ENCODE measurements at places on chromosomes 5 and 9.

DNA sequence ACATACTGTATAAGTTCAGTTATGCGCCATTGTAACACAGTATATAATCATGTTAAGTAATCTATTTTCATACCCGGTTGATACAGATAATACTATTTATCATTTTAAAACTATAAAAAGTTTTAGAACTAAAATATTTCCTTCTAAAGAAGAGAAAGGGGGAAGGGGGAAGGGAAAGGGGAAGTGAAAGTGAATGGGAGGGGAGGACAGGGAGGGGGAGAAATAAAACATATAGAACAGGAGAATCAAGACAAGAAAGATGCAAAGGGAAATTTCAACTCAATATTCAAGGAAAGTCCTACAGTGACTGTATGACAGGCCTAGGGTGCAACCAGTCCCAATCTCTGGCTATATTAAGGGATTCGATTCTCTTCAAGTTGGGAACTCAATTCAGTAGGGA lies 1278.8 kb downstream of the MAT2B start:
- DNase-seq, result no peak

GRCh38 chr5:50794812-50795211 lies 128.4 kb downstream of the PARP8 start:
- DNase-seq, result no peak

- no peak for DNase-seq
Observed at GRCh38 chr9:107938801-107939386, 449.3 kb upstream of the KLF4 start.

DNA sequence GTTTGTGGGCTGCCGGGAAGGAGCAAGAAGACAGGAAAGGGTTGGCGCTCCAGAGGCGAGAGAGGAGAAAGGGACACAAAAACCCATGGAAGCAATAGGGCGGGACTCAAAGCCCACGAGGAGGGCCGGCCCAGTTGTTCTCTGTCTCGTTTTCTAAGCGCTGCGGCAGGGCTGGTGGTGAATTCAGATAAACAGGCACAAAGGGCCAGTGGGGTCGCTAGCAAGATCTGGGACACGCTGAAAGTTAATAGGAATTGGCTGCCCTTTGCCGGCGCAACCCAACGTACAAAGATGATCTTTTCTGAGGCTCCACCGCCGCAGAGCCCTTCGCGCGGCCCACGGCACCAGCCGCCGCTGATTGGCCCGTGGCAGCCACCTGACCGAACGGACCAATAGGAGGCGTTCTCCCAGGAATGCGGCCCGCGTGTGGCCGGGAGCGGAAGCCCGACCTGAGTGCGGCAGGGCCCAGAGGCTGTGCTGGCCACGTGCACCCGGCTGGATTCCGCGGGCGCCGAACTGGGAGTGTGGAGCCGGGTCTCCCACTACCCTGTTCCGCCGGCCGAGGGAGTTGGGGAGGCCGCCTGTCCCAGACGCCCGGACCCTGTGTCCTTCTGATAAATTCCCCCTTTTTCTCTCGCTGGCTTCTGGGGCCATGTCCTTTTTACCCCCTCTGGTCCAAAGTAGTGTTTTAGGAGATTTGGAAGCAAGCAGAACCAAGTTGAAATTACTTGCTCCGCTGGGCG lies 16.8 kb upstream of the NSD1 start:
- peak; percentile 80 for DNase-seq

- DNase-seq, result no peak
Observed at GRCh38 chr5:34827588-34828506, 11.1 kb upstream of the TTC23L start.

DNA sequence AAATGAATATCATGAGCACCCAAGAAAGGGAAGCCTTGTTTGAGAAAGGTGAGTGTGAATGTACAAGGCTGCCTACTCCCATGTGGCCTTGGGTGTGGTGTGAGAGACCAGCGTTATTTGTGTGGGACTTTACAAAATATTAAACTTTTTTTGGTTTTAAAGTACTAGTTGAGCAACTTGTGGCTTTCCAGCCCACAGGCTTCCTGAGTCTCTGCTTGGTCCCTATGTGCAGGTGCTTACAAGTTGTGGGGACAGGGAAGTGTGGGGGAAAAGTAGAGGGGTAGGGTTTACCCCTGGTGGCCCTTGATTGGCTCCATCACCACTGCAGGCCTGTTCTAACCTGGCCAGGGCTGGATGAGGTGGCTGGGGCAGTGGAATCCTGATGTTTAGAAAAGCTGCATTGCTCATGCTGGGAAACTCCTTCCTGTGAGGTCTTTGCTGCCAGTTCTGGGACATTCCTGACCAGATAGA lies 19.7 kb downstream of the PTTG1 start:
- DNase-seq, result no peak

GRCh38 chr9:137492464-137493363 lies 33.6 kb upstream of the NSMF start:
- peak; percentile 26 for DNase-seq

- DNase-seq, result no peak
Observed at GRCh38 chr5:7714697-7715096, 136.2 kb downstream of the CFAP90 start.

DNA sequence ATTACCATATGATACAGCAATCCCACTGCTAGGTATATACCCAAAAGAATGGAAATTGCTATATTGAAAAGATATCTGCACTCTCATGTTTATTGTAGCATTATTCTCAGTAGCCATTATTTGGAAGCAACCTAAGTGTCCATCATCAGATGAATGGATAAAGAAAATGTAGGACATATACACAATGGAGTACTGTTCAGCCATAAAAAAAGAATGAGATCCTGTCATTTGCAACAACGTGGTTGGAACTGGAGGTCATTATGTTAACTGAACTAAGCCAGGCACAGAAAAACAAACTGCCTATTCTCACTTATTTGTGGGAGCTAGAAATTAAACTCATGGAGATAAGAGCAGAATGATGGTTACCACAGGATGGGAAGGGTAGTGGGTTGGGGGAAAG lies 63.1 kb upstream of the TTC23L start:
- DNase-seq, result no peak

- peak; percentile 72 for DNase-seq
Observed at GRCh38 chr5:115575167-115576070, 26.9 kb downstream of the TICAM2 start.

- no peak for DNase-seq
Observed at GRCh38 chr5:104987074-104987473, 1424.5 kb upstream of the NUDT12 start.

DNA sequence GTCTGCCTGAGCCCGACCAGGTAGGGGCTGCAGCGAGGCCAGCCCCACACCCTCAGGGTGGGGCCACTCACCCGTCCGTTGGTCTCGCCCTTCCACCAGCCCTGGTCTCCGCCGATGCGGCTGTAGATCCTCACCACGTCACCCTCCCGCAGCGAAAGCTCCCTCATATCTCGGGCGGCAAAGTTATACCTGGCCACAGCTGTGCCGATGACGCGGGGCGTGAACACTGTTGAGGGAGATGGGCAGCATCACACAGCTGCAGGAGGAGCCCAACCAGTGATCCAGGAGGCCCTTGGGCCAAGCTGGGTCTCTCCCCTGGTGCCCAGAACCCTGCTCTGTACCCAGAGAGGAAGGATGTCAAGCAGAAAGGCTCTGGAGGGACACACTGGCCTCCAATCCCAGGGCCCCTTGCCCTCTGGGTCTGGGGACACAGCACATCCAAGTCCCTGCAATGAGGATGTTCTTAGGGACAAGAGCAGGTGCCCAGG lies 30.3 kb upstream of the SARDH start:
- DNase-seq, result no peak

- DNase-seq, result no peak
Observed at GRCh38 chr9:114759512-114760341, 46.1 kb downstream of the TNFSF15 start.

- peak; percentile 94 for DNase-seq
Observed at GRCh38 chr9:70574151-70574837, 159.8 kb upstream of the KLF9 start.

DNA sequence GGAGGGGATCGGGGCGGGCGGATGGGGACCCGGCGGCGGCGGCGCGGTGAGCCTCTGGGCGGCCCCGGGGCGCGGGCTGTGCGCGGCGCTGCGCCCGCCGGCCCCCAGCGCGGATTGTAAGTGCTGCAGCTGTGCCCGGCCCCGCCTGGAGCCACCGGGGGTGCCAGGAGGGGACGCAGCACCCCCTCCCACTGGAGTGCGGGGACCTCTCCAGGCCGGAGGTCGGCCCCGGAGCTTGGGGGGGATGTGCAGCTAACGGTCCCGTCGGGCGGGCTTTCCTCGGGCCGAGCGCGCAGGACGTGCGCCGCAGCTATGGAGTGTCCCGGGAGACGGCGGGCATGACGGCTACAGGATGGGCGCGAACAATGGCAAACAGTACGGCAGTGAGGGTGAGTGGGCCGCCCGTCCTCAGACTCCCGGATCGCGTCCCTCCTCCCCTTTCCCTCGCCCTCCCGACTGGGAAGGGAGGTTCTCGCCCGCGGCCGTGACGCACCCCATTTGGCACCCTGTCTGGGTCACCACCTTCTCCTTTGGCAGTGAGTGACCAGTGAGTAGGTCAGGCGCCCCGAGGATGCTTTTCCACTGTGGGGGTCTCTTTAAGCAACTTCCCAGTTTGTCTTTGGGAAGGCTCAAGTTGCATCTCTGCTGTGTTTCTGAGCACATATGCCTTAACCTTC lies 483 bp downstream of the FBXL7 start:
- DNase-seq, result peak; percentile 63

- no peak for DNase-seq
Observed at GRCh38 chr5:176687881-176688280, 40.6 kb downstream of the TSPAN17 start.

DNA sequence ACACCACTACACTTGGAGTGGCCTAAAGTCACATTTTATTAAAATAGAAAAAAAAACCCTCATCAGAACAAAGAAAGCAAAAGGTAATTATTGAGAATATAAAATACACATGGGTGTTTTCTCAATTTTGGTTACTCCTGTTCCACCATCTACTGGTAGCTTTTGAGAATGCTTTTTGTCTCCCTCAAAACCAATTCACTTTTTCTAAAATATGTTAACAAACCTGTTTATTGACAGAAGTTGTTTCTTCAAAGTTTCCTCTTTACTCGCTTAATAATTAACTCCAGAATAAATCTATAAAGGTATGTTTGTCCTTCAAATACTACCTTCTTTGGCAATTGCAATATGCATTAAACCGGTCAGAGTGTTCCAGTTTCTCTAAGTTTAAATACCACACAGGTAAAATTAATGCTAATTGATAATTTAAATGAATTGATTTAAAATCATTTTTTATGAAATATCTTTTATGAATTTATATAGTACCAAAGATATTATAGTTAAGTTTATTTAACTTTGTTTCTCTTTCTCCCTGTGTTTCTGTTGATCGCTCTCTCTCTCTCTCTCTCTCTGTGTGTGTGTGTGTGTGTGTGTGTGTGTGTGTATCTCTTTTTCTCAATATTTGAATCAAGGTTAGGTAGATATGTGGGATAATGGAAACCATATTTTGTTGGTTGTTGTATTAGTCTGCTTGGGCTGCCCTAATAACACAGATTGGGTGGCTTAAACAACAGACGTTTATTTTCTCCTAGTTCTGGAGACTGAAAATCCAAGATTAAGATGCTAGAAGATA lies 487.4 kb downstream of the PRDM9 start:
- no peak for DNase-seq

- DNase-seq, result no peak
Observed at GRCh38 chr5:39405083-39405843, 19.5 kb downstream of the DAB2 start.

DNA sequence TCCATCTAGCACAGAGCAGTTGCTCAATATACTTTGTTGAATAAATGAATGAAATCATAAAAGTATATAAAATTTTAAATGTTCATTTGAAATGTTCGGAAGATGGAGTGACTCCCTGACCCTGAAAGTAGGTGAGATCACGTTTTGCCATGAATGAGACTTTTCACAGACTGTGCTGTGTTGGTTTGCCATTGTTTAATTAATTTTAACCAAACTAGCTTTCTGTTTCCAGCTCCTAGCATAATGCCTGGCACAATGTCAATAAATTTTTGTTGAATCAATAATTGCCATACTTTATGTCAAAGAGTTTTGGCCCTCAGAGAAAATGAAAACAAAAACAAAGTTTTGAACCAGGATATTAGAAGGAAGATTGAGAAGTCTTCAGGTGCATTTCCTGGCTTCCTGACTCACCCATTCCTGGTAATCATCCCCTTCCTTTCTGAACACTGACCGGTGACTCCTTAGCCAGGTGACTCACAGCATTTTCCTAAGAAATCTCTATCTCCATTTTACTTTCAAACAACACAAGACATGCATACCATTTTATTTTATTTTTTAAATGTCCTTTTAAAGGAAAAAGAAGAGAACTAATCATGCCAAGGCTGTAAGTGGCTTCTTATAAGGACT lies 15.1 kb downstream of the SLC28A3 start:
- DNase-seq, result peak; percentile 39

GRCh38 chr9:115672477-115673316 lies 480.9 kb upstream of the PAPPA start:
- DNase-seq, result peak; percentile 97

- DNase-seq, result no peak
Observed at GRCh38 chr9:113746486-113746885, 129.6 kb upstream of the ZNF618 start.

DNA sequence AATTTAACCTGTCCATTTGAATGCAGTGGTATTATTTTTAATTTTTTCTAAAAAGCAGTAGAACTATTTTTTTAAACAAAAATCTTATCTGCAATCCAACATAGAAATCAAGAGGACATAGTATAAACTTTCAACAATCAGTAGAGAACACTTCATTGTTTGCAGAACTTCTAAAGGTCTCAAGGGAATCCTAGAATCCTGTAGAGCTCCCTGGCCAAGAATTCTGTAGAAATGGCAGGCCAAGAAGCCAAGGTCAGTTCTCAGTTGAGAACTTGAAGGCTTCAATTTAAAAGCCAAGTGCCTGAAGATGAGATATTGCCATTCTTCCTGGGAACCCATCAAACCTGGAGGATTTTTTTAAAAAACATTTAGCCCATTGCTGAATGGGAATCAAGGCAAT lies 199.2 kb upstream of the KLF4 start:
- DNase-seq, result peak; percentile 27

DNA sequence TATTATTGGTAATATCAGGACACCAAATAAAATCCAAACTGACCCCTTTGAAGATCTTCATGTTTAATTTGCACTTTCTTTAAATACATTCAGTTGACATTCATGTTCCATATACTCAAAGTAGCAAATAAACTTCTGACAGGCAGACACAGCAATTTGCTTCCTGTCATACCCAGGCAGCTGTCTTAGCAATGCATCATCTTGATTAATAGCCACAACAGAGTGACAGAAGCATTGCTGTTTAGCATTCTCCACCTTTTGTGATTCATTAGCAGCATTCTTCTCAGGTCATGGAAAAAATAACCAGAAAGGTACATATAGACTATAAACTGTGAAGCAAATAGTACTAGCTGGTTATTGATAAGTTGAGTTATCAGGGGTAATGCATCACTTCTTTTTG lies 366.8 kb downstream of the CYLC2 start:
- DNase-seq, result no peak

- peak; percentile 31 for DNase-seq
Observed at GRCh38 chr5:73818357-73818756, 192.4 kb downstream of the ARHGEF28 start.

- peak; percentile 35 for DNase-seq
Observed at GRCh38 chr9:125878164-125878631, 131.0 kb downstream of the PBX3 start.

- DNase-seq, result no peak
Observed at GRCh38 chr5:34483442-34484033, 172.6 kb upstream of the RAI14 start.

GRCh38 chr5:59356813-59357380 lies 536.6 kb downstream of the PDE4D start:
- DNase-seq, result no peak

- DNase-seq, result no peak
Observed at GRCh38 chr9:91915524-91916263, 34.3 kb downstream of the ROR2 start.
